Ascending aorta (tissue), 2 donors: ENCODE measurements at places on chromosomes 4 and X.

- no peak for DNase-seq
Observed at GRCh38 chr4:24121395-24122175, 231.7 kb upstream of the PPARGC1A start.

DNA sequence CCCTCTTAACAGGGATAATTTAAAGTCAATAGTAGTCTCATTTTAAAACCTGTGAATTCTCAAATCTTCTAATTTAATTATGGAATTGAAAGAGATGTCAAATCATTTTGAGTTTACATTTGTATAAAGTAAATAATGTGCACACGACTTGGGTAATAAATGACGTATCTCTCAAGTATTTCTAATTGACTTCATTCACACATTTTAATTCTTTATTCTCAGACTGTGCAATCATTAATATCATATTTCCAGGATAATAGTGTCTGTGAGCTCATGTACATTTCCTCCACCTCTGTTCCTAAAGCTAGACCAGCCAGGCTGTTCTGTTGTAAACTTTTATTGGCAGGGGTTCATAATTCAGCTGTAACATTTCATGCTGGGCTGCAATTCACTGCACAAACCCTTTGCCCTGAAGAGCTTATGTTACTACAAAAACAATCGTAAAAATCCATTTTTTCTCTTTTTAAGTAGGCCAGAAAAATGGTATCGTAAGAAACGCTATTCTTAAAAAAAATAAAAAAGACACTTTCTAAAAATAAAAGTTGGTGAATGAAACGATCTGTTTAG, 1103.1 kb upstream of the TENM3 start:
- no peak for DNase-seq

DNA sequence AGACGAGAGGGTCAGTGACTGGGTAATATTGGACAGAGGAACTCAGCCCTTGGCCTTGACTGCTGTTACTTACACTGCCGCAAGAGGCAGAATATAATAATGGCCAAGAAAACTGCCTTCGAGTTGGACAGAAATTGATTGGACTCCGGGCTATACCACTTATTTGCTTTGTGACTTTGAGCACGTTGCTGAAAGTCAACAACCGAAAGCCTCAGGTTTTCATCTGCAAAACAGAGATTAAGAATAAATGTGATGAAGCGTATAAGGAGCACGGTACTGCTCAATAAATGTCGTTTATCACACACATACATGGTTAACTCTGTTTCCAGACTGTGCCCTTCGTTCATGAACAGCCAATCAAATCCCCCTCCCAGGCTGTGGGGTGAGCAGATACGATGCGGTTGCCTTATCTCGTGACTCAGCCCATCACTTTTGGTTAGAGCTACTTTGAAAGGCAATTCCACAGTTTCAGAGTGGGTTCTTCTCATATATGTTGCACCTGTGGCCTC, 91.6 kb downstream of the TSPAN7 start:
- DNase-seq, result no peak

DNA sequence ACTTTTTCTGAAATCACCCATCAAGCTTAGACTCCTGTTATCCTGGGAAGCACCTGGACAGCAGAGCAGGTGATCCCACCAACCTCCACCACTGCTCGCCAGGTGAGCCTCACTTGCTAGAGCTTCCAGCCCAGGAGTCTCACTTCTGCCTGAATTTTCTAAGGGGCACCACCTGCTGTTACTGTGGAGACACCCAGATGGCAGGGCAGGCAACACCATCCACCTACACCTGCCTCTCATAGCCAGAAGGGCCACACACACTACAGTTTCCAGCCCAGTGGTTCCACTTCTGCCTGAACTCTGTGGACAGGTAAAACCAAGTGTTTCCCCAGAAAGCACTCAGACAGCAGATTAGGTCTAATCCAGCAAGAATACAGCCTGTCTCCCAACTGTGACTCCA, 262.0 kb downstream of the ARAP2 start:
- no peak for DNase-seq

DNA sequence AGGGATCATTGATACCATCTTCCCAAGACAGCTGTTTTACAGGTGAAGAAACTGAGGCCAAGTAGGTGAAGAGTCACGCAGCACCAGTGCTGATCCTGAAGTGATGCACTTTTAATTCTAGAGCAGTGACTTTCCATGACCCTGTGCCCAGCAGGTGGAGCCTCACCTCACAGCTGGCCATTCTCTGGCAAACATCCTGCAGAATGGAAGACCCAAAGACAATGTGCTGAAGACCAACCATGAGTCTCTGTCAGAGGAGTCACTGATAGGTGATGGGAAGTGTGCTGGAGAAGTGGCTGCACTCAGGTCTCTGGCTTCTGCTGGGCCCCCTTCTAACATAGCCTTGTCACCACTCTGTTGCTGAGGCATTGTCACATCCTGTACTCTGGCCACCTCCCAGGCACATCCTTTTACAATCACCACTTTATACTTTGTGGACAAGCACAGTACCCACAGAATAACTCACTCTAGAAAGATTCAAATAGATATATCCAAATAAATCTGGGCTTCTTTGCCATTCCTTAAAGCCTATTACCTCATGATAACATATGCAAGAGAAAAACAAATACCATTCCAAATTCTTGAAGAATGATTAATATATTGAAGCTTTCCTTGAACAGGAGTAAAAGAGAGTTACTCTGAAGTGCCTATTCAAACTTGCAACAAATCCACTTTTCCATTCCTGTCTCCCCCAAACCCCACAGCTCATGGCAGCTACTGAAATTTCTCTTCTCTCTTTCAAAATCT, 64.1 kb upstream of the SCOC start:
- DNase-seq, result no peak

GRCh38 chr4:99821918-99822503, 5.4 kb downstream of the DAPP1 start:
- DNase-seq, result no peak

- no peak for DNase-seq
Observed at GRCh38 chrX:63817696-63818095, 32.7 kb upstream of the ARHGEF9 start.

- no peak for DNase-seq
Observed at GRCh38 chr4:104206784-104207183, 287.9 kb downstream of the CXXC4 start.

- DNase-seq, result no peak
Observed at GRCh38 chr4:40196724-40197281, at the start of gene RHOH. Gene RHOH (plus strand): TSS chr4:40197031. CDS start chr4:40243387, 46,356 bp downstream.

DNA sequence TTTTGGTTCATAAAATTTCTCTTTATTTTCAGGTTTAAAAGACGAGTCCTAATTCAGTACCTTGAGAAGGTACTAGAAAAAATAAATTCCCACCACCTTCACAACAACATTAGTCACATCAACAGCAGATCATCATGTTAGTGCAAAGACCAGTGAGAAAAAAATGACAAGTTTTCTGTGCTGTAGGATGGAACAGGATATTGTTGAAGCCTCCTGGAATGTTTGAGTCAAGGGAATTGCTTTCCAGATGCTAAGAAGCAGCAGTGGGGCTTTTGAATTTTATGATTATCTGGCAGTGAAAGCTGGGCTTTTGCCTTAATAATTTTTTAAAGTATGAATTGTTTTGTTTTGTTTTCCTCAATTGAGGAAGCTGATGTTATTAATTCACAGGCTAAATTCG, 61.0 kb downstream of the INTS6L start:
- no peak for DNase-seq

GRCh38 chr4:83093060-83093640, 21.4 kb downstream of the PLAC8 start:
- no peak for DNase-seq

DNA sequence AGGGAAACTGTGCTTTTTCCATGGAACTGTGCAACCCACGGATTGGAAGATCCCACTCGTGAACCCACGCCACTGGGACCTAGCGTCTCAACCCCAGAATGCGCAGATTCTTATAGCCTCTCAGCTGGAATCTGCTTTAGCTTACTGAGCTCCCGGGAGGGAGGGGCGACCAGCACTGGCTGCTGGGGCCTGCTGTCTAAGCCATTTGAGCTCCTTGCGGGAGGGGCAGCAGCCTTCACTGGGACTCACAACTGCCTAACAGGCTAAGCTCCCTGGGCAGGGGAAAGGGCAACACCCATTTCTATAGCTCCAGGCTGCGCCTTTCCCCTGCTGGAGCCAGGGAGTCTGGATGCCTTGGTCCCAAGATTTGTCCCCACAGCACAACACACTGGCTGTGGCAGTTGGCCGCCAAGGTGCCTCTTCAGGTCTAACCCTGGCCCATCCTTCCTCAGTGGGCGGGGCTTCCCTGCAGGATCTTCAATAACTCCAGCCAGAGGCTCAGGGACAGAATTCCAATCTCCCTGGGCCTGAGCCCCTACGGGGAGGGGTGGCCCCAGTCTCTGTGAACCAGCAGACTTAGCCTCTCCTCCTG, 451.7 kb upstream of the PITX2 start:
- DNase-seq, result no peak

GRCh38 chr4:94931626-94932025, 173.9 kb downstream of the BMPR1B start:
- DNase-seq, result no peak

- no peak for DNase-seq
Observed at GRCh38 chr4:55793479-55793878, 26.1 kb upstream of the EXOC1L start.

GRCh38 chrX:10174810-10175209, 18.0 kb downstream of the CLCN4 start:
- no peak for DNase-seq

DNA sequence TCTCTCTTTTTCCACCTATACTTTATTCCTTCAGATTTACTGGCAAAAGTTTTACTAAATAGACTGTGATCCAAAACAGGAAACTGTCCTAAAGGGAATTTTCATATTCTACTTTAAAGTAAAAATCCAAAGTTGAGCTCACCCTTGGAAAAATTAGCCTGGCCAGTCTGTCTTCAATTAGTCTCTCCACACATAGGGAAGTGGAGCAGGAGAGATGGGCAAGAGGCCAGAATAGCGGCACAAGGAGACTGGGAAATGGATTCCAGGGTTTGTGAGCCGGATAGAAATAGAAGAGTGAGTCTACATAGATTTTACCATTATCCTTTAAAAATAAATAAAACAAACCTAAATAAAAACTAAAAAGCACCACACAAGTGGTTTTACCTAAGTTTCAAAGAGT, 16.2 kb upstream of the FRMD7 start:
- no peak for DNase-seq

GRCh38 chr4:87497578-87497977, 31.6 kb downstream of the SPARCL1 start:
- no peak for DNase-seq

GRCh38 chr4:4689694-4690440, 148.0 kb upstream of the STX18 start:
- DNase-seq, result no peak

- DNase-seq, result no peak
Observed at GRCh38 chr4:137129441-137129840, 402.9 kb downstream of the PCDH18 start.

DNA sequence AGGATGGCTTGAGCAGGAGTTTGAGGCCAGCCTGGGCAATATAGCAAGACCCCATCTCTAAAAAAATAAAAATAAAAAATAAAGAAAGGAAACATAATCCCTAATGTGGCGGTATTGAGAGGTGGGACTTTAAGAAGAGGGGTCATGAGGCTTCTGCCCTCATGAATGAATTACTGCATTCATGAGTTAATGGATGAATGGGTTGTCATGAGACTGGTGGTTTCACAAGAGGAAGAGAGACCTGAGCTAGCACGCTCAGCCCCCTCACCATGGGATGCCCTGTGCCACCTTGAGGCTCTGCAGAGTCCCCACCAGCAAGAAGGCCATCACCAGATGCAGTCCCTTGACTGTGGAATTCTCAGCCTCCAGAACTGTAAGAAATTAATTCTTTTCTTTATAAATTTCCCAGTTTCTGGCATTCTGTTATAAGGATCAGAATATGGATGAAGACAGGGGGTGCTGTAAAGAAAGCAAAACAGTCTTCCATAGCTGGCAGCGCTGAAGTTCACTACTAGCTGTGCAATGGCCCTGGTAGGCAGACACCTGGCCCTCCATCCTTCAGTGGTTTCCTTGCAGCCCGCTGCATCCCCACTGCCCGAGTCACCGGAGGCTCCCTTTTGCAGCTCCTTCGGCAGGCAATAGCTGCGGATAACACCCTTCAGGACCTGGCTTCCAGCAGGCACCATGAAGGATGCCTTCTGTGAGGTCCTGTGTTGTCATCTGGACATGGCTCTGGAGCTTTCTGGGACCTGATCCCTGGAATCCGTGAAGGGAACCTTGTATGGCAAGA, 44.8 kb upstream of the NSG1 start:
- no peak for DNase-seq

GRCh38 chr4:127210893-127211649, 421.7 kb upstream of the INTU start:
- no peak for DNase-seq

DNA sequence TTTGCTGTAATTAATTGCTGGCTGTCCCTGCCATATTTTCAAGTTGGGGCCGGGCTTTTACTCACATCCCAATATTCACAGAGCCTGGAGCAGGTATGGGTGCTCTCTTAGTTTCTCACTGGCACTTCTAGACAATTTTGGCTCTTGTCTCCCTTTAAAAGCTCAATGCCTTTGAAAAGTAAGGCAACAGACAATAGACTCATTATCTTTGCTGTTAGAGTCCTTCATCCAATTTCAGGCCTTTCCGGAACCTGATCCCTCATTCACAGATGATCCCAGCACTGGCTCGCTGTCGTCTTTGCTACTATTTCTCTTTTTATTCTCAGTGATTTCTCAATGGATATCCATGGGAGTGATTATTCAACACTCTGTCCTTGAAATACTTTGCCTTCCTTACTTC, 6.7 kb downstream of the ARSJ start:
- DNase-seq, result no peak

DNA sequence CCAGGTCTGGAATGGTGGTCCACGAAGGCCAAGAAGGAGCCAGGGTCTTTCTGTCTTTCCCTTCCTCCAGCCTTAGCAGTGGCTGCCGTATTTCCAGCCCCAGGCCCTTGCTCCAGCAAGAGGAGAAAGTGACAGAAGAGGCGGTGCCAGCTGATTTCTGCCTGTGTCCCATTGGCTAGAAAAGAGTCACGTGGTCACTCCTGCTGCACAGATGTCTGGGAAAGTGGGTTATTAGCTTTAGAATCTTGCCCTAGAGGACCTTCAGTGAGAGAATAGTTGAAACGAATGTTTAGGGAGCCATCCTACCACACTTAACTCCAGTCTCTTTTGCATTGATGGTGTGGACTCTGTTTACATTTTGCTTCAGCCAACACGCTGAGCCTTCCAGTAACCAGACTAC, 99.3 kb upstream of the BCOR start:
- no peak for DNase-seq

DNA sequence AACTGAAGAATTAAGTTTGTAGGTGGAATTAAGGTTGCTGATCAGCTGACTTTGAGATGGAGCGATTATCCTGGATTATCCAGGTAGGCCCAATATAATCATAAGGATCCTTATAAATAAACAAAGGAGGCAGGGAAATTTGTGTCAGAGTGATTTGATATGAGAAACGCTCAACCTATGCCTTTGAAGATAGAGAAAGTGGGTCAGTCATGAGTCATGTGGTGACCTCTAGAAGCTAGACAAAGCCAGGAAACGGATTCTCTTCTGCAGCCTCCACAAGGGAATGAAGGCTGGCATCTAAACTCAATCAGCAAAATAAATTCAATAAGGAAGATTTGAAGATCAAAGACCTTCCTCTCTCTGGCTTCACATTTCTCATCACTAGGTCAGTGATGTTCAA, 41.5 kb upstream of the SMIM10 start:
- no peak for DNase-seq

- peak; percentile 34 for DNase-seq
Observed at GRCh38 chr4:5962416-5962815, 55.8 kb downstream of the C4orf50 start.
